ENCODE measurements at places on chromosomes 12 and 14.

DNA sequence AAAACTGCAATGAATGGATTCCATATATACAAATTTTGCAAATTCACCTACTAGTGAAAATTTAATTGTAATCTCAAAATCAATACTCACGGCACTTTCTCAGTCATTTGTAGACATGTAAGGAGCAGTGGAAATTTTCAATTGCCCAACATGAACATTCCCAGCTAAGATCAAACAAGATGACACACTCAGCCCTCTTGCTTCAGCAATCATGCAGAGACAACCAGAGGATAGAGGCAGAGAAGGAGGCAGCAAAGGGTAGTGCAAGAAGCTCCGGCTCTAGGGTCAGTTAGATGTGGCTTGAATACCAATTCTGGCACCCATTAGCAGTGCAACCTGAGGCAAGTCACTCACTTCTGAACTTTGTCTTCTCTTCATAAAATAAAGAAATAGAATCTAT lies 91.5 kb upstream of the SLC35F4 start:
- DNase-seq: no peak

- DNase-seq: no peak
Measured at GRCh38 chr14:96434040-96434439, 42.1 kb downstream of the AK7 start.

GRCh38 chr14:61565836-61566536 lies 129.3 kb upstream of the HIF1A start:
- no peak for DNase-seq

- DNase-seq: no peak
Measured at GRCh38 chr12:44717612-44718011, 158.5 kb downstream of the NELL2 start.

DNA sequence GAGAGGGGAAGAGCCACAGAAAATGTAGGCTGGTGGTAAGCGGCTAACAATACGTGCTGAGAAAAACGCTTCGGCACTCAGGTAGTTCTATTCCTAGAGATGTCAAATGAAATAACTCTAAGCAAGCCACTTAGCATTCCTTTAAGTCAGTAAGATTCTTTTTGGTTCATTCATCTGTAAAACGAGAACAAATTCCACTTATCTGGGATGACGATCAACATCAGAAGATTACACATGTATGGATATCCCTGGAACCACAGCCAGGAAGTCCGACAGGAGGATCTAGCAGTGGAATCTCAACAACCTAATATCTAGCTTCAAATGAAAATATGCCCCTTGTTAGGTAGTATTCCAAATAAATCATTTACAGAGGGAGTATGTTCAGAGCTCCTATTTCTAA lies 74.6 kb upstream of the CDKN3 start:
- no peak for DNase-seq

DNA sequence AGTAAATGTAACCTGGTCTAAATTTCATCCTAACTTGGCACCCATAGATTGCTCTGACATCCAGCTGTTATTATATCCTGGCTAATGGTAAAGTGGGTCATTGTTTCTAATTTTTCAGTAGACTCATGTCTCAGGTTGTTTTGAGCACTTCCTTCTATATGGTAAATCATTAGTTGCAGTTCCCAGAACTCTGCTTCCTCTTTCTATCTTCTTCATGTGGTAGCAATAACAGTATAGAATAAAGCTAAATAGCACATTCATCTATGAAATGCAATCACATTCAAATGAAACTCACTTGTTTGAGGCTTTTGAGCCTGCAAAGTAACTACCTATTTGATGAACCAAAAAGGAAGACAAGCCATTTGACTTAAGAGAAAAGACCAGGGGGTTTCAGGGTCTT lies 65.1 kb upstream of the GZMB start:
- DNase-seq: no peak

GRCh38 chr12:59858508-59859170 lies 262.8 kb downstream of the SLC16A7 start:
- no peak for DNase-seq

DNA sequence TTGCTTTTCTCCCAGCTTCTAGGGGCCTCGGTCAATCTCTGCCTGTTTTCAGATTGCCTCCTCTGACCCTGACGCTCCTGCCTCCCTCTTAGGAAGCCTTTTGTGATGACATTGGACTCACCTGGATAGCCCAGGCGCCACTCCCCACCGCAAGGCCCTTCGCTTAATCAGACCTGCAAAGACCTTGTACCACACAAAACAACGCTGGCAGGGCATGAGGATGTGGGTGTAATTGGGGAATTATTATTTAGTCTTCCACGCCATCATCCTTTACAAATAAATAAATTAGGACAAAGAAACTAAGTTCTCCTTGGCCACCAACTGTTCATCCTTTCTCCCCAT lies 7.7 kb upstream of the VPS37B start:
- no peak for DNase-seq
